Hematopoietic multipotent progenitor cell treated with erythropoietin and hydrocortisone succinate and interleukin-3 and kit ligand, for 17 days (in vitro differentiated cells): ENCODE measurements at places on chromosomes 11 and 22.

- no peak for DNase-seq
Measured at GRCh38 chr11:45489281-45489905, 176.0 kb downstream of the CHST1 start.

DNA sequence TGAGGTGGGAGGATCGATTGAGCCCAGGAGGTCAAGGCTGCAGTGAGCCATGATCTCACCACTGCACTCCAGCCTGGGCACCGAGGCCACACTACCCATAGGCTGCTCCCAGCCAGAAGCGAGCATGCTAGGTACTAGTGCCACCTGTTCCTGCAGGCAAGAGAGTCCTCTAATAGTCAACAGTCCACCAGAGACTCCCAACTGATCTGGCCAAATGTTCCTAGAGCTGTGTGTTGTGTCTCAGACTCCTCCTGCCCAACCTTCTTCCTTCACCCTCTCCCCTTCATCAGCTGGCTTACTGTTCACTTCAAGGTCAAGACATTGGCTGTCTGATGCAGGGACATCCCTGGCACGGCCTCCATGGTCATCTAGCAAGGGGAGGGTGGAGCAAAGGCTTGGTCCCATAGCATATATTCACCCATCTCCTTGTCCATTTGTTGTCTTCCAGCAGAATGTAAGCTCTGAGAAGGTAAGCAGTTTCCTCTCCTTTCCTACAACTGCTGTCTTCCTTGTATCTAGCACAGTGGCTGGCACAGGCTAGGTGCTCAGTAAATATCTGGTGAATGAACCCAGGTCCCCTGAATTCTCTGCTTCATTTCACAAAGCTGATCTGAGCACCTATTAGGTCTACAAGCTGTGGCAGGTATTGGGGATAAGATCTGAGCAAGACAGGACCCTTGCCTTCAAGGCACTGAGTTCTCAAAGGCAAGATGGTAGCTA is 126.2 kb upstream of the SERPIND1 start:
- no peak for DNase-seq

DNA sequence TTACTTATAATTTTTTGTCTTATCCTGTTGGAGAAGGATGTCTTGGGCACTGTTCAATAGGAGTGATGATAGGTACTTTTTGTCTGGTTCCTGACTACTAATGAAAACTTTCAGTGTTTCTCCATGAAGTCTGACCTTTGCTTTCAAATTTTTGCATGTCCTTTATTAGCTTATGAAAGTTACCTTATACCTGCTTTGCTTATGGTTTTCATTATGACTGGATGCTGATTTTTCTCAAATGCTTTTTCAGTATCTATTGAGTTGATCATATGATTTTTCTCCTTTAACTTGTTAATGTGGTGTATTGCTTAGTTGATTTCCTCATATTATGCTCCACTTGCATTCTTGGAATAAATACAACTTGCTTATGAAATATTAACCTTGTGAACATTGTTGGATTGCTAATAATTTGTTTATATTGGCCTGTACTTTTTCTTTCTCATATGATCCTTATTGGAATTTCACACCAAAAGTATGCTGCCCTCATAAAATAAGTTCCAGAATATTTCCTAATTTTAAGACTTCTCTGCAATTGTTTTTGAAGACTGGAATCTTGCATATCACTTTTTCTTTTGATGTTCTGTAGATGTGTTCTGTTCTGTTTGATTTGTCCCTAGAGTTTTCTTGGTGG is 85.0 kb upstream of the SC5D start:
- no peak for DNase-seq

GRCh38 chr11:37280200-37280599 is 682.2 kb upstream of the RAG2 start:
- no peak for DNase-seq

DNA sequence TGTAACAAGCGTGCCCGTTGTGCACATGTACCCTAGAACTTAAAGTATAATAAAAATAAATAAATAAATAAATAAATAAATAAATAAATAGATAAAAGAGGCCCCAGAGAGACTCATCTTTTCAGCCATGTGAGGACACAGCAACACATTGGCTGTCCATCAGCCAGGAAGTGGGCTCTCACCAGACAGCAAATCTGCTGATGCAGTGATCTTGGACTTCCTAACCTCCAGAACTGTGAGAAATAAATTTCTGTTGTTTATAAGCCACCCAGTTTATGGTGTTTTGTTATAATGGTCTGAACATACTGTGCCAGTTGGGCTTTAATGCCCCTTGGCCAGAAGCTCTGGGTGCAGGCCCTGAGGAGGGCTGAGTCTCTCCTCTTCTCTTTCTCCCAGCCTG is 42.2 kb upstream of the CD44 start:
- no peak for DNase-seq

DNA sequence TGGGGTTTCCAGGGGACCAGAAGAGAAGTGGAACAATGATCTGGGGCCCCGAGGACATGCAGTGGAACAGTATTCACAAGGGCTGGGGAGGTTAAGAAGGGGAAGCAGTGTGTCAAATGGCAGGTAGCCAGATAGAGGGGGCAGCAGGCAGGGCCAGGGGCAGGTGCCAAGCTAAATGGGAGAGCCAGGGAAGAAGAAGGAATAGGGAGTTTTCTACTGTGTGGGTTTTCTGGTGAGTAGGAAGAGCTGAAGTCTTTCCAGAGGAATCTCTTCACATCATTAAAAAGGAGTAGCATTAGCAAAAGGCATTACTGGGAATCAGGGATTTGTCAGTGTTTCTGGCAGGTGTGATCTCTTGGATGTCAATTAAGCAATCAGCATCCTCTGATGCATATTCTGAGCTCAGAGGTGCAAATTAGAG is 55.8 kb downstream of the IRAG1 start:
- DNase-seq = no peak

DNA sequence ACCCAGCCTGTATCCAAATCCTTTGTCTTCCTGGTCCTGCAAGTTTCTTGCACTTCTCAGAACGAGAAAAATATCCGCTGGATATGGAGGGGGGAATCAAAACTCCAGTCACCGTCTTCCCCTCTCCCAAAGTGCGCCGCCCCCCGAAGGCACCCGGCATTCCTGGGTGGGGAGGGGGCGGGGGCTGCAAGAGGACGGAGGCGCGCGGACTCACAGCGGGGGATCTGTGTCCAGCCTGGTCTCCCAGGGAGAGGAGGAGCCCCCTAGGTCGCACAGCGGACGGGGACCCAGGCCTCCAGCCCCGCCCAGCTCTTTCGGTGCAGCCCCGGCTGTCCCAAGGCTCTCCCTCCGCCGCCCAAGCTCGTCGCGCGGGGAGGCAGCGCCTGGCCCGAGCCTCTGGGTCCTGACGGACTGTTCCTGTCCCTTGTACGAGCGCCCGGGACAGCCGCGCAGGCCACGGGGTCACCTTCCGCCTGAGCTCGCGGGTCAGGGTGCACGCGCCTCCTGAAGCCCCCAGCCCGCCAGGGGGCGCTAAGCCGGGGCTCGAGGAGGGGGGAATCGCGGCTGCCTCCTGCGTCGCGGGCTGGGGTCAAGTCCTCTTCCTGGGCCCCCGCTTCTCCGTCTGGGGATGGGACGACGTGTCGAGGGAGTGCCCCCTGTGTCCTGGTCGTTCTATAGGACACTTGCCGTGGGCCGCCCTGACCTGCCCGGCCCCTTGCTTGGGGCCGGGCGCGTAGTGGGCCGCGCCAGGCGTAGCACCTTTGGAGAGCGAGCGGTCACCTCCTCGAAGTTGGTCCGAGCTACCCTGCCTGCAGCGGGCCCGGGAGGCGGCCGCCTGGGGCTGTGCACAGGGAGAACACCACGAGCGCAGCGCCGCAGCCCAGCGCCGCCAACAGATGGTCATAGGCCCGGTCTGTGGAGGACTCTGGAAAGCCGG is 2.4 kb upstream of the WNT11 start:
- DNase-seq = peak; percentile 26

- no peak for DNase-seq
Measured at GRCh38 chr11:121105063-121105480, 4.0 kb downstream of the TECTA start.

GRCh38 chr22:49503321-49503720 is 324.4 kb downstream of the BRD1 start:
- DNase-seq = no peak

GRCh38 chr11:110126936-110127335 is 33.7 kb downstream of the ZC3H12C start:
- DNase-seq = no peak

GRCh38 chr22:23841736-23842445 is 3.1 kb upstream of the DERL3 start:
- DNase-seq = no peak

- DNase-seq = no peak
Measured at GRCh38 chr11:95821640-95822039, 31.3 kb downstream of the CEP57 start.

GRCh38 chr11:110290591-110291334 is 5.7 kb downstream of the RDX start:
- DNase-seq = no peak

DNA sequence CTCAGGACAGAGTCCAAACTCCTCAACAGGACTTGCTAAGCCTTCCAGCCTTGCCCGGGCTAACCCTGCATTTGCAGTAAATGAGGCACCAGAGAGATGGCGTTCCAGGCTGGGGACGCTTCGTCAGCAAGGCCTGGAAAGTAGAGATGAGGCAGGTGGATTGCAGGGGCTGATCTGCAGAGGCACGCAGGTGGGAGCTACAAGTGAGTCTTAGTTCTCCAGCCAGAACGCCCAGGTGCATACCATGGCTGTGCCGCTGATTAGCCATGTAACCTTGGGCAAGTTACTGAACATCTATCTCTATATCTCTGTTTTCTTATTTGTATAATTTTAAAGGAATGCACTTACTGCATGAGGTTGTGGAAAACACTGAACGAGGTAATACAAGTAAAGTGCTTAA is 52.7 kb upstream of the BARX2 start:
- no peak for DNase-seq

- DNase-seq = peak; percentile 8
Measured at GRCh38 chr22:47192651-47193437, 430.4 kb downstream of the TBC1D22A start.

GRCh38 chr11:57699813-57700212 is 12.2 kb downstream of the MED19 start:
- DNase-seq = no peak

GRCh38 chr22:36860017-36860416 is 789 bp upstream of the NCF4 start:
- no peak for DNase-seq

GRCh38 chr22:41401781-41402648 is 20.3 kb downstream of the TEF start:
- peak; percentile 60 for DNase-seq

DNA sequence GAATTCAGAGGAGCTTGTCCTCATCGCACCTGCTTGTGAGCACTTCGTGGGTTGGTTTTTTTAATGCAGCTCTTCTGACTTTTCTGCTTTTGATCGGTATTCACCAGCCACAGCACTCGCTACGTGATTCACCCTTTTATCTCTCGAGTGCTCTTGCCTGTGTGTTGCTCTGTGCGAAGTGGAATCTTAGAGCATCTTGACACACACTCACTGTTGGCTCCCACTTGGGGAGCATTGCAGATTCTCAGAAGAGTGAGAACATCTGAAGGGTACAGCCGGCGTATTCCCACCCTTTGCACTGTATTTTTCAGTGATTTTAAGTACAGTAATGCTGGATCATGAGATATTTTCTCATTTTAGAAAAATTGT is 10.9 kb downstream of the TNNT3 start:
- DNase-seq = peak; percentile 35

- DNase-seq = no peak
Measured at GRCh38 chr11:88594274-88594950, 256.9 kb upstream of the CTSC start.

GRCh38 chr22:26952451-26953011 is 295.1 kb downstream of the MIAT start:
- no peak for DNase-seq

- no peak for DNase-seq
Measured at GRCh38 chr22:25976356-25976755, 192.9 kb upstream of the SEZ6L start.

- no peak for DNase-seq
Measured at GRCh38 chr11:58286249-58286648, 18.2 kb upstream of the OR10W1 start.

- no peak for DNase-seq
Measured at GRCh38 chr11:2432171-2432621, 12.1 kb downstream of the TRPM5 start.

GRCh38 chr11:58867556-58867955 is 23.1 kb upstream of the GLYATL2 start:
- no peak for DNase-seq

GRCh38 chr11:109371444-109372176 is 50.4 kb upstream of the C11orf87 start:
- DNase-seq = no peak

DNA sequence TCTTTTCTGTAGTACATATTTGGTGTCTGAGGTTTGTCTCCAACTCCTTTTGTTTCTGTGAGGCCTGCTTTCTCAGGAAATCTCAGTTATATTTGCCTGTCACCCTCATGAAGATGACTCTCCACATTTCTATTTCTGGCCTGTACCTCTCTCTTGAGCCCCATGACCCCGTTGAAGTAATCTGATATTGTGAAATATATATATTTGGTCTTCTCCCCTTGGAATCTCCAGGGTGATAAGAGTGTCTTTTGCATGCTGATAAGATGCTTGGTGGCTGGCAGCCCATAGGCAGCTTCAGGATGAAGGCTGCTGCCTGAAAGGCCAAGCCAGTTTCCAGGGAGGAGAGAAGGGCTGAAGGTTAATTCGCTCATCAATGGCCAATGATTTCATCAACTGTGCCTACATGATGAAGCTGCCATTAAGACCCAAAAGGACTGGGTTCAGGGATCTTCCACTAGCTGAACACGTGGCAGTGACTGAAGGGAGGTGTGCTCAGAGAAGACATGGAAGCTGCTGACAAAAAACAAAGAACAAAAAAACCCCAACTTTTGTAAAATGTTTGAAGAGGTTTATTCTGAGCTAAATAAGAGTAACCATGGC is 67.4 kb downstream of the MICAL2 start:
- DNase-seq = peak; percentile 37

DNA sequence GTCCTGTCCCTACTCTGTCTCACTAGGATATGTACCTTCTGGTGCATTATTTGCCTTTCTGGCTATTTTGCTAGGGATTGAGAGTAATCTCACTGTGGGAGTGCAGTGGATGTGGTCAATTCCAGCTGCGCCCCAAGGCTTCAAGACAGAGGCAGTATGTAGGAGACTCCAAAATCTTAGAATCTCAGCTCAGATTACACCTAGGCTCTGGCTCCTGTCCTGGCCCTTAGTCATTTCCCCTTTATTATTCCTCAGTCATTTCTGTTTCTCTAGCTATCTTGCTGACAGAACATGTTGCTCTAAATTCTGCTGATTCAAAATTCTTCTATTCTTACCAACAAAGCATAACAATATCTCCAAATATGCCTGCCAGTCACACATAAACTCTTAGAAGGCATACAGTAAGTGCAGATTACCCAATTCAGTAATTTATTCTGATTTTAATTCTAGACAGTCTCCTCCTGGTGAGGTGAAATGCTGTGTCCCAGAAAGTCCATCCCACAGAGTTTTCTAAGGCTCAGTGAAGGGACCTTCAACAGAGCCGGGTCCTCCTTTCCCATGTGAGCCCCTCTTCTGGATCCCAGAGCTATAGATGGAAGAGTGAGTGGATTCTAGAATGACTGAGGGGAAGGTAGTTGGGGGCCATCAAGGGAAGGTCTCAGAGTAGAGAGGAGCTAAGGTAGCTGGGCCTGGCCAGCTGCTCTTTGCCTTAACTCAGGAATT is 24.3 kb upstream of the GLYATL1 start:
- no peak for DNase-seq

- DNase-seq = no peak
Measured at GRCh38 chr22:39473851-39474250, 17.0 kb downstream of the MGAT3 start.

GRCh38 chr11:4887591-4887990 is 5.9 kb downstream of the OR51T1 start:
- DNase-seq = no peak
